Stimulated activated CD8-positive, alpha-beta memory T cell treated with anti-CD3 and anti-CD28 coated beads, Interleukin-12 subunit alpha, Interleukin-12 subunit beta, amount 100 ng/mL, for 4 hours (primary cell): ENCODE measurements at places on chromosomes 7 and 10.

- DNase-seq: no peak
These were observed 3.3 kb downstream of the HILPDA start for GRCh38 chr7:128458956-128459355.

GRCh38 chr7:135510592-135511183 lies 786 bp upstream of the CNOT4 start:
- DNase-seq: no peak

DNA sequence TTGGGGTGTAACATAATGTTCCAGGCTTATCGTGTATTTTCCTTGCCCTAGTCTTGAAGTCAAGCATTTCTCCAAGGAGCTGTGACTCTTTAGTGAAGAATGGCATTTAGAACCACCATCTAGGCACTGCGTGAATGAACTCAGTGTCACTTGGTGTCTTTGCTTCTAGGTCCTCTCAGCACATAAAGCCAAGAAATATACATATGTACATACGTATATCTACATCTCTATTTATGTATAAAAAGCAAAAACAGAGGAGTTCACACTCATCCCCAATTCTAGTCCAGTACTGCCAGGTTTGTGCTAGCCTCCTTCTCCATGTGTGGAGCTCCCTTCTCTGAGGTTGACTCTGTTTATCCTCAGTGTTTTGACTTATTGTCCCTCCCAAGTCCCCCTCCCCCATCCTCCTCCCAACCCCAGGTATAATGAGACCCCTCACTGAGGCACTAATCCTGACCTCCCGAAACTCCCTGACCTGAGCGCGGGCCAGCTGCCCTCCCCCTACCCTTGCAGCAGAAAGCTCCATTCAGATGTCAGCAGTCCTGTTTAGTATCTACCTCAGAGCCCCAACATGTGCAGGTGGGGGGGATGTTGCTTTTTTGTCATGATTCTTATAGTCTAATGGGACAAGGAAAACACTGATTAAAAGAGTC lies 61.5 kb downstream of the GDI2 start:
- no peak for DNase-seq

- DNase-seq: no peak
These were observed 110.3 kb upstream of the ARID5B start for GRCh38 chr10:61791216-61791615.

GRCh38 chr10:117442521-117442920 lies 67.3 kb upstream of the PDZD8 start:
- no peak for DNase-seq

DNA sequence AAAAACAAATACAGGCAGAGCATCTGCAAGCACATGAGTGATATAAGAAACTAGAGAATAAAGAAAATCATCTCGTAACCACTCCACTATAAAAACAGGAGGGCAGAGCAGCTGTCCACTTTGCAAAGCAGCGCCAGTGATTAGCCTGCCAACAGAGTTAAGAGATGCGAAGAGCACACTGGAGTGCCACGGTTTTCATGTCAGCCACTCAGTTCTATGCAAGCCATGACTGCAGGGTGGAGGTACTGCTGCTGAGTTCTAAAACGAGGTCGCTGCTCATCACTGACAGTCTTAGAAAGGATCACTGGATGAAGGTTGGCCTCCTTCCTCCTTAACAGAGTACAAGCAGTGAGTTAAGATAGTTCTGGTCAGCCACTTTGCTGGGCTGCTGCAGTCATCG lies 58.5 kb downstream of the FGFR2 start:
- DNase-seq: no peak
